ENCODE measurements at places on chromosomes 5 and 9. TPM values are rescaled to one million over a fixed set of nuclear protein-coding genes. Genes with fewer than 3 reads are reported as not detected.

PCDHB4 gene
- total RNA-seq, result 1.9 TPM

DMGDH gene
- 1.4 TPM for total RNA-seq

VCAN gene
- 101 TPM for total RNA-seq

LHFPL2 gene
- 21.1 TPM for total RNA-seq

LCP2 gene
- total RNA-seq, result not detected

PCA3 gene
- 0.30 TPM for total RNA-seq

CATSPER3 gene
- total RNA-seq, result not detected

TAF1L gene
- total RNA-seq, result not detected

GRCh38 chr9:125089331-125089730 lies 54.0 kb downstream of the SCAI start:
- no peak for DNase-seq

DNA sequence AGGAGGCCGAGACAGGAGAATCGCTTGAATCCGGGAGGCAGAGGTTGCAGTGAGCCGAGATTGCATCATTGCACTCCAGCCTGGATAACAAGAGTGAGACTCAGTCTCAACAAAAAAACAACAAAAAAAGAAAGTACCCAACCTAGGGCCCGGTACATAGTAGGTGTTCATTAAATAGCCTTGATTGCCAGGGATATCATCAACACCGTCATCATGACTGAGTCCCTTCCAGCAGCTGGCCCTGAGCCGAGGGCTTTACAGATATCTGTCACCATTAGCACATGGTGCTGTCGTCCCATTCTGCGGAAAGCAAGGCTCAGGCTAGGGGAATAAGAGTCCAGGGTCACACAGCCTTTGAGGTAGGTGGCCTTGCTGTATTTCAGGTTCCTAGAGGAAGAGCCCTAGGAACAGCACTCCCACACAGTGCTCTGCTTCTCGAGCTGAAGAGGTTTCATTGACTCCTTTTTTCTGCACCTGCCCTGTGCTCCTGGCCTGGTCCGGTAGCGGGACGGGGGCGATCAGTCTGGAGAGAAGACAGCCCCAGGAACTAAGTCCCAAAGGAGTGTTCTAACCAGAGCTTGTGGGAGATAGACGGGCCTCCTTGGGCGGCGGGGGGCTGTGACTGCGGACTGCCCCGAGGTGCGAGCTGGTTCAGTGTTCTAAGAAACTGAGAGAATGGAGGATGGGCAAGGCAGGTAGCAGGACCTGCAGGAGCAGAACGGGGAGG lies 48.2 kb downstream of the CXXC5 start:
- no peak for DNase-seq

DNA sequence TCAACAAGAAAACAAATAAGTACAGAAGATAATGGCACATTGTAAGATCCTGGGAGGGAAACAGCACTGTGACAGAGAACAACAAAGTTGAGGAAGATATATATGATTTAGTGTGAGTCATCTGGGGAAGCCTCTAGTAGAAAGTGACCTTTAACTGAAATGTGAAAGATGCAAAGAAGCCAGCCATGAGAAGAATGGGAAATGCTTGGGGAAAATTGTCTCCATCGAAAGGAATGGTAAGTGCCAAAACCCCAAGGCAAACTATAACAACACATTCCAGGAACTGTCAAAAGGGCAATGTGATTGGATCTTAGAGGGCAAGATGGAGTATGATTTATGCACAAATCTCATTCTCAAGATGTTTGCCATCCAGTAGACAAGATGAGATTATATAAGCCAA lies 537.8 kb upstream of the BRINP1 start:
- no peak for DNase-seq

DNA sequence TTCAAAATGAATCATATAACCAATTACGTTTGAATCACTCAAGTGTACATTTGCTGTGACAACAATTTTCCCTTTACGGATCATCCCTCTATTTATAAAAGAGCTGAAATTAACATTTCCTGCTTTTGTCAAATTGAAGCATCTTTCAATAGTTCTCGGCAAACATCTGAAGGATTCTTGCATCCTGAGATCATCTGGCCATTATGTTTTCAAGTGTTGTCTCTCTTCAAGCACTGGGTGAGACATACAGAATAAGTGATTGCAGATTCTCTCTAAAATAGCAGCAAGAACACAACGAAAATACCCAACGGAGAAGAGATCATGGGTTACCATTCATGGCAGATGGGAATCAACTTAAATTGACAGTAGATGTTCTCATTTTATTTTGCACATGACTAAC lies 283.4 kb upstream of the GRAMD2B start:
- no peak for DNase-seq

GRCh38 chr5:103258957-103259704 lies 568 bp downstream of the MACIR start:
- DNase-seq, result peak; percentile 79

DNA sequence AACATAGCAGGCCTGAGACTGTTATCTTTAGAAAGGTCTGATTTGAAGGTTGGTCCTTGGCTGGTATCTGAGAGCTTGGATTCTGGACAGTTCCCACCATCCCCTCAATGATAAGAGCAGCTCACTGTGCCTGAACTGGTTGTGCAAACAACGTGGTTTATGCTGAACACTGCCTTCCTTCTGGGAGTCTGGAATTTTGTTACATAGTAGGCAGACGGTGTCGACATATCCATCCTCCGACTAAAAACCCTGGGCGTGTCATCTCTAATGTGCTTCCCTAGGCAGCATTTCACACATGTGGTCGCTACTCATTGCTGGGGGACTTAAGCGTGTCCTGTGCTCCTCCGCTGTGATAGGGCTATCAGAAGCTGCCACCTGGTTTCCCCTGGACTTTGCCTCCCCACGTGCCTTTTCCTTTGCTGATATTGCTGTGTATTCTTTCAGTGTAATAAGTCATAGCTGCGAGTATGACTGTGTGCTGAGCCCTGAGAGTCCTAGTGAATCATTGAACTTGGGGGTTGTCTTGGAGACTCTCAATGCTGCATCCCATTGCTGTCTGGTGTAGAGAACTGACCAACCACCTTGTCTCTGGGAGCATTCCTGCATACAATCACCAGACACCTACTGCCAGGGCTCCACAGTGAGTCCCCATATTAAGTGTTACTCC lies 119.1 kb upstream of the TBC1D2 start:
- DNase-seq, result no peak

- DNase-seq, result no peak
These were observed 147.0 kb downstream of the CSNK1G3 start for GRCh38 chr5:123659011-123659410.

DNA sequence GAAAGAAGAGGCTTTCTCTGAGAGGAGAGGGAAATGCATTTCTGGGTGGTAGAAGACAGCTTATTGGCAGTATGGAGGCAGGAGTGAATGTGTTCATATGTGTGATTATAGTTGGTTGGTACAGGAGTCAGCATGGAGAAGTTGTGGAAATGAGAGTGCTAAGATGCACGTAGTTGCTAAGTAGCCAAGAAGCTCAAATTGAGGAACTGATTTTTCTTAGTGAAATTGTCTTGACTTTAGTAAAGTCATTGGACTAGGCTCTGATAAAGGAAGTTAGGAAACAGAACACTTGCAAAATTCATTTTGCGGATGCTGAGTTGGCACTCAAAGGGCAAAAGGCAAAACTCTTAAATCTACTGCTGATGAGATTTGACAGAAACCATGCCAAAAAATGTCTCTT lies 158.9 kb upstream of the VCAN start:
- no peak for DNase-seq

- no peak for DNase-seq
These were observed 190.8 kb upstream of the RASA1 start for GRCh38 chr5:87076931-87077330.

- DNase-seq, result peak; percentile 27
These were observed 95.6 kb downstream of the RFK start for GRCh38 chr9:76298521-76299144.

- DNase-seq, result peak; percentile 60
These were observed 1.3 kb upstream of the NFIB start for GRCh38 chr9:14314929-14315874.

DNA sequence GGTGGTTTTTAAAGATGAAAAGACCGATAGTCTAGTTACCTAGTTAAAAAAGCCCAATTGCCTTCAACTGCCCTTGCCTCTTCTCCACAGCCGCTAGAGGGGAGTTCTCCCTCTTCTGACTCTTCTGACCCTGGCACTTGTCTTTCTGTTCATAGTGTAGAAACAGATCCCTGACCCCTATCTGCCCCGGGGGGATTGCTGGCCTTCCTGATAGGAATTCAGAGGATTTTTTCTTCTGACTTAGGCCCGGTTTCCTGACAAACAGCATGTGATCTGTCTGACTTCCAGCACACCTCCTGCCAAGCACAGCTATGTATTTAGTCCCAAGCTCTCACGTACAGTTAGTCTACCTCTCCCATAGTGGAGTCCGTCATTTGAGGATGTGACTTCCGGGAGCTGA lies 5.0 kb upstream of the TMEM268 start:
- no peak for DNase-seq

DNA sequence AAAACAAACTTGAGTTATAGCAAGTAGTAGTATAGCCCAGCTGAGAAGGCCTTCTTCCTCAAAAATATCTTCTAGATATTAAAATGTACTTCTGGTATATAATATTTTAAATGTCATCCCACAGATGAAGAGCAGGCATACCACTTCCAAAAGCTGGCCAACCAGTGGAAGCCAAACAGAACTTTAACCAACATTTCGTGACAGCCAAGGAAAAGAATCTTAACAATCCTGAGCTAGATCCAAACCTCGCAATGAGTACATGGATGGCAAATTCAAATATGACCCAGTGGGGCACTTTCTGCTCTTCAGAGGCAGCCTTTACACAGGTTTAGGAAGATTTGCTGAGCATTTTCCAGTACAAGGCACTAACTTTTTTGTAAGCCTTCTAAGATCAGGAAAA lies 91.8 kb upstream of the ACO1 start:
- DNase-seq, result no peak

- DNase-seq, result no peak
These were observed 91.8 kb downstream of the PRDM6 start for GRCh38 chr5:123180676-123181393.

GRCh38 chr9:19998153-19998552 lies 209.3 kb upstream of the SLC24A2 start:
- DNase-seq, result no peak

DNA sequence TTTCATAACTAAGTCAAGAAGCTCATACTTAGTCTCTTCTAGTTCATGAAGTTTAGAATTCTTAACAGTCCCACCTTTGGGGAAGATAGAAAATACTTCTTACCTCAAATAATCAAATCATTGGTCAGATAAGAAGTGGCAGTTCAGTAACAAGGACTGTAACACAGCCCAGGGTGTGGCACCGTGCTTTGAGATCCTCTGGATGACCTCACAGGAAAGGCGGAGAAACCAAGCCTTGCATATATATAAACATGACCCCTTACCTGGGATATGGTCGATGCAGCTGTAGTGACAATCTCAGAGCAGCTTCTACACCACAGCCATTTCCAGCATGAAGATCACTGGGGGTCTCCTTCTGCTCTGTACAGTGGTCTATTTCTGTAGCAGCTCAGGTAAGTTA lies at the start of gene SPINK7:
SPINK7 (plus strand) TSS at position 271 of the 400 bp plus-strand sequence; CDS start at position 332, 61 bp downstream.
- no peak for DNase-seq

DNA sequence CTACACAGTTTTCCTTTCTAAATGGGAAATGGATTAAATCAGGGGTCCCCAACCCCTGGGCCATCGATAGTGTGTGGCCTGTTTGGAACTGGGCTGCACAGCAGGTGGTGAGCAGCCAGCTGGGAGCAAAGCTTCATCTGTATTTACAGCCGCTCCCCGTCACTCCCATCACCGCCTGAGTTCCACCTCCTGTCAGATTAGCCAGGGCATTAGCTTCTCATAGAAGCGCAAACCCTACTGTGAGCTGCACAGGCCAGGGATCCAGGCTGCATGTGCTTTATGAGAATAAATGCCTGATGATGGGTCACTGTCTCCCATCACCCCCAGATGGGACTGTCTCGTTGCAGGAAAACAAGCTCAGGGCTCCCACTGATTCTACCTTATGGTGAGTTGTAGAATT lies 41.2 kb upstream of the FLT4 start:
- DNase-seq, result peak; percentile 61

All from neural progenitor cell (in vitro differentiated cells).